Stimulated activated memory B cell treated with anti-CD40 and anti-IgM and Interleukin-4, amounts not matched to agents 10 μg/mL and 1 μg/mL and 100 μg/mL, for 72 hours (primary cell): ENCODE measurements at places on chromosomes 5 and 9.

DNA sequence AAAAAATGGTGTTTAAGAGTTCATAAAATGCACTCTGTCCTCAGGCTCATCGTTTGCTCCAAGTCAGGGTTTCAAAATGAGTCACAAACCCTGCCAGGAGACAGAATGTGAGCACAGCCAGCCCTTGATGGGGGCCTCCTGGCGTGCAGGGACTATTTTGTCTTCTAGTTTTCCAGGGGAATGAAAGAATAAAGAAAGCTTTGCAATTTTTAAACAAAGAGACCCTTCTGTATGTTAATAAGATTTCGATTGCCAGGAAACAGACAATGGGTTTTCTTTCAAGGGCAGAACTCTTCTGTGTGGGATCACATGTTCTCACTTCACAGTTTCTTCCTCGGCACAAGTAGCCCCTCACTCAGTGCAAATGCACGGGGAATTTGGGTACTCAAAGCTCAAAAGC, 121.4 kb upstream of the C6 start:
- no peak for ATAC-seq

- no peak for ATAC-seq
Observed at GRCh38 chr9:109277451-109277850, 43.4 kb downstream of the EPB41L4B start.

DNA sequence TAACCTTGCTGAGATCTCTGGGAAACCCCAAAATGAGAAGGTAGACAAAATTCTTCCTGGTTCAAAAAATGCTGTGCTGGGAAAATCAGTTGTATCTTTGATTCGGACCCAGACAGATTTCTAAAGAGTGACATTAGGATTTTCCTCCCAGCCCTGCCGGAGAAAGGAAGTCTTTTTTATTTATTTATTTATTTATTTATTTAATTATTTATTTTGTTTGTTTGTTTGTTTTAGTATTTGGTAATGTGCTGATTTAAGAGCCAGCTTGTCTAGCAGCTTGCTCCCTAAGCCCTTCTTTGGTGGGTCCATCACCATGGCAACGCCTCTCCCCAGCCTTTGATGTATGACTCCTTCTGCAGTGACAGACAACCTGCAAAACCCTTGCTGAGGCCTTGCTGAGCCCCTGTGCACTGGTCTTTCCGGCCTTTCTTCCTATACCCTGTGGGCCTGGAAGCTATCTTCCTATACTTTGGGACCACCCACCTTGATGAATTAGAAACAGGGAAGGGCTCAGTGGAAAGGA, 60.6 kb upstream of the AFAP1L1 start:
- no peak for ATAC-seq

DNA sequence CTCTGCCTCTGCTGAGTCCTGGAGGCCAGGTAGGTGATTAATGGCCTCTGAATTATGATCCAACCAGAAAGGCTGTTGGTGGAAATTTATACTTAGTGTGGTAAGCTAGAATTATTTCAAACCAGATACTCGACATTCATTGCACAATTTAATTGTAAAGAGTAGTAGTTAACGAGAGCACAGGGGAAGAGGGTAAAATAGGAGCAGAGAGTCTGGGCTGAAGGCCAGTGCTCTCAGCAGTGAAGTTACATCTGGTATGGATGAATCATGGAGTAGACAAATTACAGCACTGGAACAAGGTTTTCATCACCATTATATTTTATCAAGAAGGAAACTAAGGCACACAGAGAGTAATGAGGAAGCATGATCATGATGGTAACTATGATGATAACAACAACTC, 92.5 kb downstream of the TLR4 start:
- ATAC-seq = no peak

DNA sequence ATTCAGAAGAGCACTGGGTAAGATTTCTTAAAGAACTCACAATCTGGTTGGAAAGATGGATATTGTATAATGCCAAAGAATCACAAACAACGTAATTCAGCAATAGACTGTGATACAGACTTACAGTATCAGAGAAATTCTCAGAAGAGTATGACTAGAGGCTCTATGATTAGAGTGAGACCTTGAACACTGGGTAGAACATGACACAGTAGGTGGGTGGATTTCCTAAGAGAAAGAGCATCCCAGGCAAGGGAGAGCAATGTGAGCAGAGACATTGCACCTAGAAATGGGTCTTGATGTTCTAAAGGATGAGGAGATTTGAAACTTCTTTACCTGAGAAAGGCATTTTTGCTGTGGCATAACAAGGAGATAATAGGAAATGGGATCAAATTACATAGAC, 27.3 kb upstream of the CAST start:
- no peak for ATAC-seq

DNA sequence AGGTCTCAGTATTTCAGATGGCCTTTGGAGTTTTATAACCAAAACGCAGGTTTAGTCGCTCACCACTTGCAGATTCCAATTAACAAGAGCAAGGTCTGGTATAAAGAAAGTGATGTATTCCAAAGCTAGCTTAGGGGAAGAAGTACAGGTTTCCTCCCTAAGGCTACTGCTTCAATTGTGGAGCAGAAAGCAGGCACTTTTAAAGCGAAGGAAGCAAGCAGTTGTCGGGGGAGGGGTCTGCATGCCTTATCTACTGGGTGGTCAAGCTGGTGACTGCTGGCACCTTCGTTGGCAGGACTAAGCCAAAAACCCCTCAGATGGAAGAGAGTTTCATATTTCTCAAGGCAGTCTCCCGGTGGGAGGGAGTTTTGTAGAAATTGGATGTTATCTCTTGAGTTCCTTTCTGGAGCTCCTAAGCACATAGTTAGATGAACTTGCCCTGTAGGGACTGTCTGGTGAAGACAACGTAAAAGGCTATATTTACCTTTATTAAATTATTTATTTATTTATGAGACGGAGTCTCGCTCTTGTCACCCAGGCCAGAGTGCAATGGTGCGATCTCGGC, 1.6 kb upstream of the TMEM245 start:
- no peak for ATAC-seq

DNA sequence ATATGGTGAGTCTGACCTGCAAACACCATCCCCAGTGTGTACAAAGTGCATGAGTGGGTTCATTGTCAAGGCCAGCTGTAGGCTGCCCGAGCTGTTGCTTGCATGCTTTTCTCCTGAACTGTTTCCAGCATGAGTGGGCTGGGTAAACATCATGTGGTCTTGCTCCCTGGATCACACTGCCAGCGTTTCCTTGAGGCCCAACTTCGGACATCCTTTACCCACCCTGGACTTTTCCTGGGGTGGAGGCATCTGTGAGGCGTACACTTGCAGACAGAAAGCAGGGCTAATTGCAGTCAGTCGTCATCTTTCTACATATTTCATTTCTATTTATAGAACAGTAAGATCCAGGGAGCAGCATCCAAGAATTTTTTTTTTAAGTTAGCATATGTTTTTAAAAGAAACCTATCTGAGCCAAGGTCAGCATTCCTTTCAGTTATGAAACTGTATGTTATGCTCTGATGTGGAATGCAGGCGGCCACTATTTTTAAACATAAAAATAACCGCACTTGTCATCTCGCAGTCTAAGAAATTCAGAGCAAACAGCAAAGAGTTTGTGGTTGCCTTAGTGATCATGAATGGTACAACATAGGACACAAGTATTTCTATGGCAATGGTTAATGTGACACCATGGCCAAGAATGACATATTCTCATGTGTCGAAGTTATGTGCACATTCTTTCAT, 106.5 kb upstream of the DMRT1 start:
- ATAC-seq = no peak

DNA sequence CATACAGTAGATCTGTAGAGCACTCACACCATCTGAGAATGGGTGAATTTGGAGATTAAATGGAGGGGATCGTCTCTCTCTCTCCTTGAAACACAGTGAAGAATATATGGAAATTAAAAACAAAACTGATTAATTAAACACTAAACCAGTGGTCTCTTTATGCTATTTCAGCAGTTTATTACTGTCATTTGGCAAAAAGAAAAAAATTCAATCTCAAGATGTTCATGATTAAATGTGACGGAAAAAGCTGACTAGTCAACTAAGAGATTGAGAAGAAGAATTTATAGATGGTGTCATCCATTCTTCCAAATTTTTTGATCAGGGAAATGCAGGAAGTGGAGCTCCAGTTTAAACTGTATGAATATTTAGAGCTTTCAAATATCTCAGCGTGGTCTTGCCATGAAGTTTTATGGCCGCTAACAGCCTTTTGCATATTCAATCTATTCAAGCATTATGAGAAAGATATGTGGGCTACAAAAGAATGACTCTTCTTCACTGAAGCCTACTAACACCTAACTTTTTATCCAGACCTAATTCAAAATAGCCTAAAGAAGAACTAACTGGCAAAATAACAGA, 121.6 kb upstream of the DPYSL3 start:
- ATAC-seq = no peak

DNA sequence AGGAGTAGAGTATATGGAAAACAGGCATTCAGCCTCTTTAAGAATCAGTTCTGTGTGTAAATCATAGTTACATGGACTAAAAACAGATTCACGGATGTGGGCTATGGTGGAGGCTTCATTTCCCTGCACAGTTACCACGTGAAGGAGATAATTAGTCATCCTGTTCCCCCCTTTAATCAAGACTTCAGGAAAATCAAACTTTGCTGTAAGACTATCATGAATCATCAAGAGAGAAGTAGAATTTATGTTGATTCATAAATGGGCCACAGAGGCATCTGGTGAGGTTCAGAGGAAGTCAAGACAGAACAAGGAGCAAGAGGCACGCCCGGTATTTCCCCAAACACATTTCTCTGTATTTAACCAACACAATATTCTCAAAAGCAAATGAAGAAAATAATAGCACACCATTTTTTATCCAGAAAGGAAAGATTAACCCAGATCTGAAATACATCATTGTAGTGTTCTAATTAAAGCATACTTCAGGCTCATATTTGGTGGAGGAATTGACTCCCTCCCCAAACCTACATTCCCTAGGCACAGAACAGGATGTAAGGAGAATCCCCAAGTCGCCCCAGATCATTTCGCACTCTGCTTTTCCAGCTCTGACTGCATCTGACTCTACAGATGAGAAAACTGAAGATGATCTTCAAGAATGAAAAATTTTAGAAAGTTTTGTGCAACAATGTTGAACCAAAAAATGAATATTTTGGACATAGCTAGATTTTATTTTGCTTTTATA, 175.8 kb upstream of the GAS1 start:
- no peak for ATAC-seq

GRCh38 chr9:90162326-90162725, 480.3 kb downstream of the DIRAS2 start:
- no peak for ATAC-seq

DNA sequence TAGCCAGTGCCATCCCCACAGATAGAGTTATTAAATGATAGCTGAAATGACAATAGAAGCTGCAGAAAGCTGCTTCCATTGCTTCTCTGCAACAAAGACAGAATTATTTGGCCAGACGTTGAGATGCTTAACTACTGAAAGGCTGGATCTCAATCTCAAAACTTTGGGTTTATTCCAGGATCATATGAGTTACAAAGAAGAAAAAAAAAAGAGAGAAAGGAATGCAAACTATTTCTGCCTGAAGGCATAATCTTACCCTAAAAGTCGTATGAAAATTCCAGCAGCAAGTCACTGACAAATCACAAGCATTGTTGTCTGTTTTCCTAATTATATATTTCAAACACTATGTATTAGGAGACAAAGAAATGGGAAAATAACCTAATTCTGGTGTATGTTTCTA, 12.8 kb upstream of the TYRP1 start:
- no peak for ATAC-seq

- no peak for ATAC-seq
Observed at GRCh38 chr5:5792106-5792505, 369.6 kb downstream of the ICE1 start.
